ENCODE measurements at places on chromosomes 3 and 15.

- DNase-seq, result no peak
Observed at GRCh38 chr15:54410481-54410880, 432.2 kb downstream of the UNC13C start.

DNA sequence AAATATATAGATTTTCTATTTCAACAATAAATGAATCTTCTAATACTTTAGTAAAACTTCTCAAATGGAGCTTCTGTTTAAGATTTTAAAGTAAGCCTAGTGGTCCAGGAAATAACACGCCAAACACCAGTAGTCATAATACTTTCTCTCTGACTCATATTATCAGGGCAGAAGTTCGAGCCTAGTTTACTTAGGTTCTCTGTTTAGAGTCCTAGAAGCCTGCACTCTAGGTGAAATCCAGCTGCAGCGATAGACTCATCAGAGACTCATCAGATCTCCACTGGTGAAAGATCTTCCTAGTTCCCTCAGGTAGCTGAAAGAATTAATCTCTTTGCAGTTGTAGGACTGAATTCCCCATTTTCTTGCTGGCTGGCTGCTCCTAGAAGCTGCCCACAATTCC lies 552.5 kb upstream of the ROBO2 start:
- no peak for DNase-seq

DNA sequence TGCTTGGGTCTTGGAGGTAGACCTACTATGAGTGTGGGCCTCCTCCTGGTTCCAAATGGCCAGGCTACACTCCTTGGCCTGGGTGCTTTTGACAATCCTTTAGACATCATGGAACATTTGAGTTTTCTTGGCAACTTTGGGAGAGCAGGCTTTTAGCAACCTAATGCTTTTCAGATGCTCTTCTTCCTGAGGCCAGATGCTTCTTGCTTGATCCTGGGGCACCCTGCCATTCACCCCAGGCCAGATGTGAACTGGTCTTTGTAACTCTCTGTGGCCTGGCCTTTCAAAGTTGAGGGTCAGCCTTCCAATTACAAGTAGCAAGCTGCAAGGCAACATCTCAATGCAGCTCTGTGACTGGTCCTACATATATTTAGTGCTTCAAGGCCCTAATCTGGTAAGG lies 40.5 kb downstream of the RTP1 start:
- DNase-seq, result no peak

DNA sequence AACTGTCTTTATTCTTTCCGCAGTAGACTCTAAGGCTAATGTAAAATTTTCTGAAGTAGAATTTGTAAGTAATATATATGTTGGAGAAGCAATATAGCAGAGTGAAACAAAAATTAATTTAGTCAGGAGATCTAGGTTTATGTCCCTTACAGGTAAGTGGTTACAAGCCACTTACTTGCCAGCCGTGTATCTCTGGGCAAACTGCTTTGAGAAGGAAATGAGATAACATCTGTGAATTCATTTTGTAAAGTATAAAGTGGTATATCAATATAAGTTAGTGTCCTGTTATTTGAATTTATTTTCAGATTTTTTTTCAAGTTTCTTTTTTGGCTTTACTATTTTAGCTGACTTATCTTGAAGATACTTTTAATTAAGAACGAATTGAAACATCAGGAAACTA lies 5.5 kb downstream of the DAZL start:
- DNase-seq, result no peak

DNA sequence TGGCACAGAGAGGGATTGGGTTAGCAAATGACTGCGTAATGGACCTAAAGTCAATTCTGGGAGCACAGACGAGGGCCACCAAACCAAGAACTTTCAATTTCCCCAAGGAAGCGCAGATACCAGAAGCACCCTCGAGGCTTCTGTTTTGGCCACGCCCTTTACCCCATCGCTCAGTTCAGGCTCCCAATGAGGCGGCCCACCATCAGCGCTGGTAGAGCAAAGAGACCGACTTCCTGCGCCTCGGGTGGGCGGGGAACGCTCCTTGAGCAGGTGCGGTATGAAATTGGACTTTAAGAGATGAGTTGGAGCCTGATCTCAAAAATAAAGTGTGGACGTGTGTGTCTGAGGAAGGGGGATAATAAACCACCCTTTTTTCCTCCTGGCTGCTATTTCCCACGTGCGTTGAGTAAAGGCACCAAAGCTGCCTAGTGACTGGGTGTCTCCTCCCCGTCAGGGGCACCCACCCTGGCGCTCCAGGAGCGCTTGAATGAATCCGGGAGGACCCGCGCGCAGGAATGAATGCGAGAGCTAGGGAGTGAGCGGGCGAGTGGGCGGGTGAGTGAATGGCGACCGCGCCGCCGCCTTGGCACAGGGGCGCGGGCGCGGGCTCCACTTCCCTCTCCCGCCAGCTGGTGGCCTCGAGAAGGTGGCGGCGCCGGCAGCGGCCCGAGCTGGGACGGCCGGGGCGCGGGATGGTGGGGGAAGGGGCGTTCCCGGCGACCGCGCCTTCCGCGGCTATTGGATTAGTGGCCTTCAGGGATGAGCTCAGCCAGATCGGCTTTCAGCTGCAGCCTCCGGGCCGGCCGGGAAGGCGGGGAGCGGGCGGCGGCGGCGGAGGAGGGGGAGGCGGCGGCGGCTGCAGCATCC lies at the start of gene SPSB4:
TSS of gene SPSB4 (plus strand) at position 772 of the 867 bp plus-strand sequence. CDS start 14,758 bp downstream, outside the sequence.
- no peak for DNase-seq
